ENCODE measurements at places on chromosomes 2 and 18.

- peak; percentile 81 for DNase-seq
These were observed 132.7 kb downstream of the SCG2 start for GRCh38 chr2:223469270-223470046.

DNA sequence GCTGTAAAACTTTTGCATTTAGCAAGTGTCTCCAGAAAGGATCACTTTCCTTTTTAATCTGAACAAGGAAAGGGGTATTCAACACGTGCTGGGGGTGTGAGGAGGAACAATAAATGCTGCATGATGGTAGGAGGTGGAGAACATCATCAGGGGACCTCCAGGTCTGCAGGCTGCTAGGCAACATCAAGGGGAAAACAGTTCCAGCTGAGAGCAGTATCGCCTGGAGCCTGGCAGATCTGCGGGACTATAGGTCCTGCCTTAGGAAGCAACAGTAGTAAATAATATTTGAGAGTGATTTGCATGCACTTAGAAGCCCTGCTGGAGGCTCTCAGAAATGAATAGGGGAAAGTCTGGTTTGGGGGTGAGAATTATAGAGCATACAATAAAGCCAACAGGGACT lies 175.6 kb downstream of the SUCLG1 start:
- no peak for DNase-seq

DNA sequence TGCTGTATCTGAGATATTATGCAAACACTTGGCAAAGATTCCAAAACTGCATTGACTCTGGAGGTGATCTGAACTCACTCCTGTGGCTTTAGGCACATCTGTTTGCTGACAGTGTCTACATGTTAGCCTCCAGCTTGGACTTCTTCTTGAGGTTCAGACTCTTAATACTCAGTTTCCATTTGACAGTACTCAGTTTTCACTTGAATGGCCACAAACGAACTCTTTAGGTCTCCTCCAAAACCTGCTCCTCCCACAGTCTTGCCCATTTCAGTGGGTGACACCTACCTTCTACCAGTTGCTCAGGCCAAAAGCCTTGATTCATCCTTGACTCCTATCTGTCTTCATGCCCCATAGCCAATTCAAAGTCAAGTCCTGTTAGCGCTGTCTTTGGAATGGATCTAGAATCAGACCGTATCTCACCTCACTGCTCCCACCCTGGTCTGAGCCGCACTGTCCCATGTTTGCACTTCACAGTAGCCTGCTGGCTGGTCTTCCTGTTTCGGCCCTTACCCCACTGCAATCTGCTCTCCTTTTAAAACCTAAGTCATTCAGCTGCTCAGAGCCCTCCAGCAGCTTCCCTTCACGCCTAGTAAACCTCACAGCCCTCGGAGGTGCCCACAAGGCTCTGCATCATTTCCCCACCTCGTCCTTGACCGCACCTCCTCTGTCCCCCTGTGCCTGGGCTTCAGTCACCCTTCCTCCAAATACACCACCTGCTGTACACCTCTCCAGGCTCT lies 10.5 kb downstream of the ATG16L1 start:
- no peak for DNase-seq

GRCh38 chr2:239331560-239331959 lies 69.3 kb downstream of the HDAC4 start:
- DNase-seq = no peak

DNA sequence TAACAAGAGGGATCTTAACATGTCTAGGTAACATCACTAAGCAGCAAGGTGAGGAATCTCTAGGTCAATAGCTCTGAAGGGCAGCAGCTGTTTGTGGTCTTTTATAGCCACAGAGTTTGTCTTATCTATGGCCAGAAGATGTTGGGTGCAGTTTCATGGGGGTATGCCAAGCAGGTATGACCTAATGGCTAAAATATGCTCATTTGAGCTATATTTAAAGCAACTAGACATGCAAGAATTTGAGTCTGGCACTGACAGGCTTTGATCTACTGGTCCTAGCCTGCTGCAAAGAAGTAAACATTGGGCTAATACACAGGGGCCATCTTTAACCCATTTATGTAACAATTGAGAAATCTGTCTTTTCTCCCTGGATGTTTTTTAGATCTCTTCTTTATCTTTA lies 13.9 kb upstream of the UGP2 start:
- DNase-seq = peak; percentile 95

DNA sequence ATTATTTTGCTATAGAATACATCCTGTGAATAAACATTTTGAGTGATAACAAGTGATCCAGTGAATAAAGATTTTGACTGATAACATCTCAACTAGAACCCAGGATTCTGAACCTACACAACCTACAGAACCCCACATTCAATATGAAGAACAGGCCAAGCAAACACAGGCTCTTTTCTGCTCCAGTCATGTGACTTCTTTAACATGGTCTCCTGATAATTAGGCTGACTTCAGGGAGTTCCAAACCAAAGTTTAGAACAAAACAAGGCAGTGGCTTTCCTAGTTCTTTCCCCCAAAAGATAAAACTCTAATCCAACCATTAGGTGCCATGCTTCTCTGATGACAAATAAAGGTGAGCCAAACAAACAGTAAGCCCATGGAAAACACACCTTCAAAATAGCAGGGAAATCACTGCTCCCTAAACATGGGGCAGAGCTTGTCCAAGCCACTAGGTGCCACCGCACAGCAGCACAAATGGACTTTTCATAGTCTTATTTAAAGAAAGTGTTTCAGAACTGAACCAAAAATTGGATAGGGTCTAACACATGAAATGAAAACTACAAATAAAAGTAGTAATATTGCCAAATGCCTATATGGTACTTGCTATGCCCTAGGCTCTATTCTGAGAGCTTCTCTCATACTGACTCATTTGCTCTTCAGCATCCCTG lies 95.3 kb downstream of the EVA1A start:
- peak; percentile 53 for DNase-seq

All from AG10803 (cell line).